Activated T-helper 17 cell treated with anti-CD3 and anti-CD28 coated beads, Interleukin-2, amount 50 U/mL, for 72 hours (primary cell): ENCODE measurements at places on chromosomes 13 and 19.
A peak's percentile ranks its signal among the peaks of the same experiment; 100 is the strongest.

DNA sequence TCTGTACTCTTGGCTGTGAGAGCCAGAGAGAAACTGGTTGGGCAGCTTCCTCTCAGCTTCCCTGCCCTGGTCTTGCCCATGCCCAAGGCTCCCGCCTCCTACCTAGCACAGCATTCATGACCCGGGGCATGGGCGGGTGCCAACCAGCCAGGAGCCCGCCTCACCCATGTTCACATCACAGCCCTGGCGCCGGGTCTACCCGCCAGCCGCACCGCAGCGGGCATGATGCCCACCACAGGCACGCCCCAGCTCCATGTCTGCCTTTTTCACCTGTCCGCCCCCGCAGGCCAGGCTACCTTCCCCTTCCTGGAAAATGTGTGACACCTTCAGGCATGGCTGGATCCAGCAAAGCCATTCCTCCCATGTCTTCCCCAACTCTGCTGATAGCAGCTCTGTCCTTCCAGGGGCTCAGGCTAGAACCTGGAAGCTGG lies 42.1 kb downstream of the PTPRS start:
- no peak for ATAC-seq

DNA sequence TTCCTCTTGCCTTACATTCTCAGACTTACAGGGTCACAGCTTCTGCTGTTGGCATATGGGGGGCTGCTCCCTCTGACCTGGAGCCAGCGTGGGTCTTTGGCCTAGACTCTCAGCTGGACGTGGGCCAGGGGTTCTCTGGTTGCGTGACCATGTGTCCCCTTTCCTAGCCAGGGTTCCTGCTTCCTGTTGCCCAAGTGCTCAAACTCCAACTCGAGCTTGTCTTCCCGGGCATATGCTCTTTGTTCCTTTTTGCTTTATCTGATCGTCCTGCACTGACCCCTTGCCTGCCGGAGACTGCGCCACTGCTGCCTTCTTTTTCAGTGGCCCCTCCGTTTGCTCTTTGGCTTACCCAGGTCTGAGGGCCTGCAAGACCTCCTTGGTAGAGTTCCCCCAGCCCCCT lies 25.3 kb upstream of the GPR183 start:
- ATAC-seq = no peak

GRCh38 chr19:38455031-38455430 lies 21.5 kb downstream of the RYR1 start:
- ATAC-seq = no peak

- no peak for ATAC-seq
These were observed 1378.0 kb upstream of the PCDH9 start for GRCh38 chr13:68608147-68608546.

DNA sequence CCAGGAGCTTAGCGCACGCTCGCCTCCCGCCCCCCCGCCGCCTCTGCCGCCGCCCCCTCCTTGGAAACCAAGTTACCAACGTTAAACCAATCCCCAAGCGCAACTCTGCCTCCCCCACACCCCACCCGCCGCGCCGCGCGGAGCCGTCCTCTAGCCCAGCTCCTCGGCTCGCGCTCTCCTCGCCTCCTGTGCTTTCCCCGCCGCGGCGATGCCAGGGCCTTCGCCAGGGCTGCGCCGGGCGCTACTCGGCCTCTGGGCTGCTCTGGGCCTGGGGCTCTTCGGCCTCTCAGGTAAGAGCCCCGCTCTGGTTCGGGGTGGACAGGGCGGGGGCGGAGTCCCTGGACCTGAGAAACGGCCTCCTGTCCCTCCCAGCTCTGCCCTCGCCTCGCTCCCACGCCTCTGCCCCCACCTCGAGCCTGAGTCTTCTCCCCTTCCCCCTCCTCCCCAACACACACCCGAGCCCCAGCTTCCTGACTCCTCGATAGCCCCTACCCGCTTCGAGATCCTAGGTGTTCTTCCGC lies at the start of gene ICAM5:
Gene ICAM5, plus strand, starts transcription at position 117 of the 521 bp plus-strand sequence. Its CDS starts 92 bp downstream, at position 209.
- no peak for ATAC-seq

GRCh38 chr19:20923077-20923871 lies at the start of gene ZNF85:
TSS of gene ZNF85 (plus strand) at chr19:20923251. CDS start at chr19:20923401, 150 bp downstream.
- ATAC-seq = peak; percentile 100

DNA sequence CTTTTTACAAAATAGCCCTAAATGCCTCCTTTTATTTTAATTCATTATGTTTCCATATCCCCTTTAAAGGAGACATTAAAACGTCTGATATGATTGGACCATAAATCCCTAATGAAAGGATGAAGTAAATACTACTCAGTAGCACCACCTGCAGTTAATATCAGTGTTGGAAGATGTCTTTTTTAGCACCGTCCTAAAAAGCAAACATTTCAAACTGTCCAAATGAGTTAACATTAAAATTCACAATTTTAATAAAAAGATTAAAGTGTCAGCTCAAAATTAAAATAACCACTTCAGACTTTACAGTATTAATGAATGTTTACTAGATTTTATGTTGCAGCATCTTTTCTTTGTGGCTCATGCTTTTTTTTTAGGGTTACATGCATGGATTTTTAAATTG lies 12.3 kb downstream of the ZNF507 start:
- no peak for ATAC-seq

DNA sequence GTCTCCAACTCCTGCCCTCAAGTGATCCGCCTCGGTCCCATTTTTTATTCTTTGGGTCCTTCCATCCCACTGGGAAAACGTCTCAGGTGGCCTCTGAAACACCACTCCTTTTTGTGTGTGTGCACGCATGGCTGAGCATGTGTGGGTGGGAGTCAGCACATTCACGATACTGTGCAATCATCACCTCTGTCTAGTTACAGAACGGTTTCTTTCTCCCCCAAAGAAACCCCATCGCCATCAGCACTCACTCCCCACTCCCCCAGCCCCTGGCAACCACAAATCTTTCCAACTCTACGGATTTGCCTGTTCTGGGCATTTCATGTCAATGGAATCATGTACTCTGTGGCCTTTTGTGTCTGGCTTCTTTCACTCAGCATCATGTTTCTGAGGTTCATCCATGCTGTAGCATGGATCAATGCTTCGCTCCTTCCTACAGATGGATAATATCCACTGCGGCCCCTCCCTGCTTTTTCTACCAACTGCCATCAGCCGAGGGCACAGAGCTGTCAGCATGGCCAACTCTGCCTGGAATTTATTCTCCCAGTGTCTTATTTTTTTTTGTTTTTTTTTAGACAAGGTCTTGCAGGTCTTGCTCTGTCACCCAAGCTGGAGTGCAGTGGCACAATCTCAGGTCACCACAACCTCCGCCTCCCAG lies 9.7 kb downstream of the F2RL3 start:
- ATAC-seq = no peak

GRCh38 chr13:30499338-30499737 lies 33.6 kb upstream of the HMGB1 start:
- ATAC-seq = no peak

- ATAC-seq = no peak
These were observed 94.5 kb upstream of the TM9SF2 start for GRCh38 chr13:99406799-99407201.

GRCh38 chr13:105805892-105806627 lies 729.4 kb downstream of the EFNB2 start:
- ATAC-seq = no peak

DNA sequence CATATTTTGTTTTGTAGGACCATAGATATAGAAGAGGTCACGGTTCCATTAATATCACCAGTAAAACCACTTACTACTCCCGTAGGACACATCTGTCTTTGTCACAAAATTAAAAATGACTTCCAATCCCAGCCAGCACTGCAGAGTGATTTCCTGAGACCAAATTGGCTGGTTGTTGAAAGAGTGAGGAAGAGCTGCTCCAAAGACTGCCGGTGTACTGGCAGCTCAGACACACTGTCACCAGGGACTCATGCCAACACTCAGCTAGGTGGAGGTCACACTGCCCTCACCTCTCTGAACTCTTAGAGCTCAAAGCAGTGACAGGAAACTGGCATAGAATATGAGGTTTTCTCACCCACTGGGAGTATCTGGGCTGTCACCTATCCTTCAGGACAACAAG lies 52.1 kb downstream of the FLT1 start:
- no peak for ATAC-seq

- no peak for ATAC-seq
These were observed 13.2 kb downstream of the RASA3 start for GRCh38 chr13:114119196-114119595.

DNA sequence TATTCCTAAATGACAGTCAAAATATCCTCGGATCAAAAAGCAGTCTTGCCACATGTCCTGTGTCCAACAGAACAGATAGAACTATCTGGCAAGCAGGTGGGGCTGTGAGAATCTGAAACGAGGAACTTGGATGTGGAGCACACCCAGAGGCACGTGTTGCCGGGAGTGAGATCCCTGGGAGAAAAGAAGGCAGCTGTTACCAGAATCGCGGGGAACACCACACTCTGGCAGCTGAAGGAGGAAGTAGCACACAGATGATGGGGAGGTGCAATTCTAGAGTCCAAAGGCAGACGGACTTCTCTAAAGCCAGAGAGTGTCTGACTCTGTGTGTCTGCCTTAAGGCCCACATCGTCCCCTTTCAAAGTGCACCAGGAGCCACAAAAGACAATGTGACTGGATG lies 22.3 kb downstream of the SLC7A1 start:
- no peak for ATAC-seq

GRCh38 chr19:2602391-2603181 lies 99.9 kb downstream of the GNG7 start:
- no peak for ATAC-seq

GRCh38 chr19:48355365-48355954 lies 8.3 kb downstream of the TMEM143 start:
- no peak for ATAC-seq

GRCh38 chr19:3480383-3481091 lies at the start of gene SMIM24:
TSS of gene SMIM24 (minus strand) at chr19:3480525. CDS start at chr19:3480463, 62 bp downstream.
- no peak for ATAC-seq

DNA sequence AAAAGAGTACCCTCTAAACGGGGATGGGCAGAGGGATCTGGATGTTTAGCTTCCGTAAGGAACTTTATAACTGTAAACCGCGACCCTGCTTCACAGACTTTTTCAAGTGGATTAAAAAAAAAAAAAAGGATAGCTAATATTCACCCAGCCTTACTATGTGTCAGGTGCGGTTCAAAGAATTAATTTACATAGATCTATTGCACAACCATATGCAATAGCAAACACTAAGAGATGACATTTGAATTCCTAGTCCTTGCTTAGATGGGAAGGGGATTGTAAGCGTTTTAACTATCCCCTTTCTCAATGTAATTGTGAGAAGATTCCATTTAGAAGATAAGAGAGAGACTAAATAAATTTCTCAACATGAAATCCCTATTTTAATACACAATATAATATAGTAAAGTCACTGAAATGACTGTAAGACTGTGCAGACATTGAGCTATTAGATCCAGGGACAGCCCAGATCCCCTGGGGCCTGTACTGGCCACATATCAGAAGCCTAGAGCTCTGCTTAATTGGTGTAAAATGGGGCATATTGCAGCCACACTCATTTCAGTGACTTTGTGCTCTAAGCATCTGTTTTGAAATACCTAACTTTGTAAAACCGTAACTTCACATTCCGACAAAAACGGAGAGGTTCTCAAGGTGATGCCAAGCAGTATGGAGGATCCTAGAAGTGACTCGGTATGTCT lies 13.6 kb downstream of the LATS2 start:
- ATAC-seq = no peak

- ATAC-seq = no peak
These were observed 1095.4 kb upstream of the PCDH20 start for GRCh38 chr13:62510906-62511655.

- no peak for ATAC-seq
These were observed 174.9 kb downstream of the TNFSF13B start for GRCh38 chr13:108444448-108444847.

- no peak for ATAC-seq
These were observed 13.2 kb downstream of the WBP4 start for GRCh38 chr13:41074523-41074922.

- no peak for ATAC-seq
These were observed 26.3 kb downstream of the CKM start for GRCh38 chr19:45296355-45296754.

- ATAC-seq = no peak
These were observed 37.5 kb downstream of the N4BP2L2 start for GRCh38 chr13:32501064-32501463.

- no peak for ATAC-seq
These were observed 4.4 kb downstream of the CKAP2 start for GRCh38 chr13:52459668-52460067.

DNA sequence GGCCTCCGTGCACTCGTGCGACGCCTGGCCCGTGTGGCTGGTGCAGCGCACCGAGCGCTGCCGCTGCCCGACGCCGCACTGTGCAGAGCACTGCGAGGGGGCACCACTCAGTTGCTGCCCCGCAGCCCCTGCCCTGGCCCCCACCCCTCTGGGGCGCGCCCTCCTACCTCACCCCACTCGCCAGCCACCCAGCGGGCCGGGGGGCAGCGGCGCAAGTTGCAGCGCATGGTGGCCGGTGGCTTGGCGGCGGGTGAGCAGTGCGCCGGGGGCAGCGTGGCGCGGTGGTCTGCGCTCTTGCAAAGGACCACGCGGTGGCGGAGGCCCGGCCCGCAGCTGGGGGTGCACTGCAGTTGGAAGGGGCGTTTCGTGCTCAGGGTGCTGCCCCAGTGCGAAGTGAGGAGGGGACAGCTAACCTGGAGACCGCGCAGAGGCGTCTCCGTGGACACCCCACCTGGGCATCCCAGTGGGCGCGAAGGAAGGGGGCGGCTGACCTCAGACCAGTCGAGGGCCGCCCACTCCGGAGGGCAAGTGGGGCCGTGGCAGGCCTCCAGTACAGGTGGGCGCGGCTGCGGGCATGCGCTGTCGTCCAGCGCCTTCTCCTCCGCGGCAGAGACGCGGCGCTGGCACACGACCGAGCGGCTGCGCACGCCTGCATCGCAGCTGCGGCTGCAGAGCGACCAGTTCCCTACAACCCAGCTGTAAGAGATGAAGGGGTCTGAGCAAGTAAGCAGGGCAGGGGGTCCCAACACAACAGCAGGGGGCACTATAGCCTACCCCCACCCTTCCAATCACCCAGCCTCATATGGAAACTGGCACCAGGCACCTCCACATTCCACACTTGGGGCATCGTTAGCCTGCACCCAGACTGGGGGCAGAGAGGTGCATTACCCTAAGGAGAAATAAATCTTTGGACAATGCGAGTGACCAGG lies 8.0 kb upstream of the MYO1F start:
- no peak for ATAC-seq

DNA sequence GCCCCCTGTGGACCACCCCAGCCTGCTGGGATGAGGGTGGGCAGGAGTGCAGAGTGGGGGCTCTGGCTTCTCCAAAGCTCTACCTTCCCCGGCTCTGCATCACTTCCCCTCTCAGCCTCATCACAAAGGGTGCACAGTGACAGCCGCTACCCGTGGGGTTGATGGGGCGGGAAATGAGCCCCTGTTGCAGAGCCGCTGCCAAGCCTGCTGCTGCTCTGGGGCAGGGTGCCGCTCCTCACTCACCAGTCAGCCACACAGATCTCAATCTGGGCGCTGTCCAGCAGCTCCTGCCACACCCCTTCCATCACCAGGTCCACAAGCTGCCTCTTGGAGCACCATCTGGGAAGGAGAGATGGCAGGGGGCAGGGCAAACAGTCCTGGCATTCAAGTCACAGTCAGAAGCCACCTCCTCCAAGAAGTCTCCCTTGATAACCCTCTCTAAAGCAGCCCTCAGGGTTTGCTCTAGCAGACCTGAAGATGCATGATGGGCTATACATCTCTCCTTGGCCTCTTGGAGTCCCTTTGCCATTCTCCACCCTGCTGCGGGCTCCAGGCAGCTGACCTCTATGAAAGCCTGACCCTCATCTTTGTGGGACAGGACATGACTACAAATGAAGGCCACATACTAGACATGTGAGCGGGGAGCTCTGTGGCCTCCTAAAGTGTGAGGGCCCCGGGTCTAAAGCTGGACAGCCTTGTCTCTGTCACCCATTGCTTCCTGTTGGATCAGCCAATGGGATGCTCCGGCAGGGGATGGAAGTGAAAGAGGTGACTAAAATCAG lies 15.7 kb downstream of the MRPS12 start:
- ATAC-seq = no peak

GRCh38 chr19:1025960-1026782 lies at the start of gene CNN2:
TSS of gene CNN2 (plus strand) at chr19:1026608. CDS start at chr19:1026662, 54 bp downstream.
- ATAC-seq = peak; percentile 77

- ATAC-seq = no peak
These were observed 100.5 kb downstream of the DLEU7 start for GRCh38 chr13:50742968-50743367.
